Dorsolateral prefrontal cortex (tissue), 122 donors: ENCODE measurements at places on chromosomes 16 and 17.

- no peak for DNase-seq
Measured at GRCh38 chr16:2003231-2003826, 6.3 kb downstream of the ZNF598 start.

DNA sequence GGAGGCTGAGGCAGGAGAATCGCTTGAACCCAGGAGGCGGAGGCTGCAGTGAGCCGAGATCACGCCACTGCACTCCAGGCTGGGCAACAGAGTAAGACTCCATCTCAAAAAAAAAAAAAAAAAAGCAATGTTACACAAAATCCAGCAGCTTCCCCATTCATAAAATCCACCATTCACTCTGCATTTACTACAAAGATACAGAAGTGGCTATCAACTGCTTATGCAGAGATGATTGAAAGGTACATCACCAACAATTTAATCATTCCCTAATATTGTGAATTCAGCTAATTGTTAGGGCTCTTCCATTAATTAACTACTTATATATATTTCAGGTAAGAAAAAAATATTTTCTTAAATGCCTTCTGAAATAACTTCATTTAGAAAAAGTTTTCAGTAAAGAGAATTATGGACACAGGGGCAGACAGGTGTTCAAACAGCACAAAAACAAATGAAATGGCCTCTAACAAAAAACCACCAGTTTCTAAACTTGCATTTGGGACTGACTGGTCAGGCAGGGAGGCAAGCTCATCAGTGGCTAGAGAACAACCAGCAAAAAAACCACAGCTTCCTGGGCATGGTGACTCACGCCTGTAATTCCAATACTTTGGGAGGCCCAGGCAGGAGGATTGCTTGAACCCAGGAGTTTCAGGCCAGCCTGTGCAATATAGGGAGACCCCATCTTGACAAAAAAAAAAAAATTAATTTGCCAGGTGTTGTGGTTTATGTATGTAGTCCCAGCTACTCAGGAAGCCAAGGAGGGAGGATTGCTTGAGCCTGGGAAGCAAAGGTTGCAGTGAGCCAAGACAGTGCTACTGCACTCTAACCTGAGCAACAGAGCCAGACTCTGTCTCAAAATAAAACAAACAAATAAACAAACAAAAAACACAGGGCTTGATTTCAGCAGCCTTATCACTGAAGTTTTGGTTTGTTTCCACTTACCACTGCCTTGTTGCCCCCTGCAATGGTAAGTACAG lies 26.3 kb downstream of the ERN1 start:
- no peak for DNase-seq

DNA sequence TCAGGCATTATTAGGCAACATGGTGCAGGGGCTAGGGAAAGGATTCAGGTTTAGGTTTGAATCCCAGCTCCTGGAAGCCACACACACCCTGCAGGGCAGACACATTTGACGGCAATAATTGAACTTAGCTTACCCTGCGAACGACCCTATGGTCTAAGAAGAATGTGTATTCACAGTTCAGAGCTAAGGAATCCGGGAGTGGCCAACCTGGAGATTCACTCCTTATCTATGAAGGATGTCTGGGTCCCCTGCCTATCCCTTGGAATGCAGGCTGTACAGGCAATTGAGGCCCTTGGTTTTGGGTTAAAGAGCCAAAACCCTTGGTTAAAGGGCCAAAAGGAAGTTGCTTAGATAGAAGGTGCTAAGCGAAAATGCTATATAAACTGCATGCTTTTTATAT lies 2.9 kb upstream of the SYT17 start:
- DNase-seq = no peak

DNA sequence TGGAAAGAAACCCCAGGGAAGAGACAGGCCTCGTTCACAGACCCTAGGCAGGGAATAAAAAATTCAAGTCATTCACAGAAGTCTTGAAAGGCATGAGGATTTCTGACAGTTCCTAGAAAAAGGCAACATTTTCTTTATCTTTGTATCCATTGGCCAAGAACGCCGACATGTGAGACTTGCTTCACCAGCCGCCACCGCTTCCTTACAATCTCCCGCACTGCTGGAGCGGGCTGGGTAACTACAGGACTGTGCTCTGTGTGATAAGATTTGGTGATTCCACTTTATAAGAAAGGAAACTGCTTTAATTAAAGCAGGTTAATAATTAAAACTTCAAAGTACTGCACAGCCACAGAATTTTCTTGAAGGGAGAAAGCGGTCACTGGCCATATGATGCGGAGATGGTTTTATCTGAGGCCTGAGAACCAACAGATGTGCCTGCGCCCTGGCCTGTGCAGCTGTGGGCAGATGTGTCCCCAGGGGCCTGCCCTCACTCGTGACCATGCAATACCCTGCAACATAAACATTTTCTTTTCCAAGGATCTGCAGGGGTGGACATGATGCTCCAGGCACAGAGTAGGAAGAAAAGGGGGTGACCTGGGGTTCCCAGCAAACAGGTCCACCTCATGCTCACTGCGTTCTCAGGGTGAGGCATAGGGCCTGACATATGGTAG lies 13.0 kb upstream of the LGALS3BP start:
- no peak for DNase-seq

DNA sequence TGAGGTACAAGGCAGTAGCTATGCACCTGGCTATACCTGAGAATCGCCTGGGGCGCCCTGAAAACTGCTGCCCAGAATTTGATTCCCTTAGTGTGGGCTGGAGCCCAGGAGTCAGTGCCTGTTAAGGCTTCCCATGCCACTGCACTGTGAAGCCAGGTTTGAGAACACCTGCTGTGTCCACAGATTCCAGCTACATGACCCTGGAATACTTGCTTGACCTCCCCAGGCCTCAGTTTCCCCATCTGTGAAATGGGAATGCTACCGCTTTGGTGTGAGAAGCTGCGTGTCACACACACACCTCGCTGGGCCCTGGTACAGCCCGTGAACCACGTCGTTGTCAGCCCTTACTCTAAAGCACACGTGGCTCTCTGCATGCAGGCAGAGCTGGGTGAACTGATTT lies 271.0 kb downstream of the C16orf95 start:
- DNase-seq = no peak

DNA sequence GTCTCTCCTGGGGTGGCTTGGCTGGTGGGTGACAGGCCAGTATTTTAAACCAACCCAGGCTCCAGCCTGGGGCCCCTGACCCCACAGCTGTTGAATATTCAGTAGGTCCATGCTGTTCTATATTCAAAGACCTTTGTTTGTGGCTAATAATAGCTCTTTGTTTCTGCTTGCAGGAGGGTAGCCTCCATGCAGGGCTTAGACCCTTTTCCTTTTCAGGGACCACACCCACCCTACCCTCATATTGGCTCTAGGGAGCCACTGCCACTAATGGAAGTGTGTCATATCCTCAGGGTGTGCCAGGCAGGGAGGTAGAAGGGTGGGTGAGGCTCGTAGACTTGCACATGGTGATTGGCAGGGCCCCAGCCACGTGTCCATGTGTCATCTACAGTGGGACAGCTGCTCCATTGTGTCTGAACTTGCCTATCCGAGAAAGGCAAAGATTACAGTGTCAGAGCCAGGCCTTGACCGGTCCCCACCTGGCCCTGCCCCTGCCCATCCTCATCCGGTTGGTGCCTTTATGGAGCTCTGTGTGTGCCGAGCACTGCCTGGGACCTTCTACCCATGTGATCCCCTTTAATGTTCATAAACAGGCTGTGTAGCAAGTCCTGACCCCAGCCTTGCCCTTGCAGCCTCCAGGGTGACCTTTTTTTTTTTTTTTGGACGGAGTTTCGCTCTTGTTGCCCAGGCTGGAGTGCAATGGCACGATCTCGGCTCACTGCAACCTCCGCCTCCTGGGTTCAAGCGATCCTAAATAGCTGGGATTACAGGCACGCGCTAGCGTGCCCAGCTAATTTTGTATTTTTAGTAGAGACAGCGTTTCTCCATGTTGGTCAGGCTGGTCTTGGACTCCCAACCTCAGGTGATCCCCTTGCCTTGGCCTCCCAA lies 22.1 kb downstream of the TMC7 start:
- peak; percentile 98 for DNase-seq

DNA sequence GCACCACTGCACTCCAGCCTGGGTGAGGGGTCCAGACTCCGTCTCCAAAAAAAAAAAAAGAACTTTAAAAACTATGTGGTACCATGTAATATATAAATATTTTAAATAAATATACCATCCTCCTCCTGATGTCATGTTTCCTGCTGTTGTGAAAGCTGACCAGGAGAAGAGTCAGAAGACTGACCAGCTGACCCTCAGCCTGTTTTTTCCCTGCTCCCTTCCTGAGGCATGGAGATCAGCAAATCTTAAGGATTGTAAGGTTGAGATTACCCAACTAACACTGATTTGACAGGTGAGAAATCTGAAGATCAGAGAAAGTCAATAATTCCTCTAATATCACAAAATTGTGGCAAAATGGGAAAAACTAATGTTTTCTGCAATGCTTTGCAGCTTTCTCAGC lies 18.1 kb downstream of the NCOR1 start:
- no peak for DNase-seq

DNA sequence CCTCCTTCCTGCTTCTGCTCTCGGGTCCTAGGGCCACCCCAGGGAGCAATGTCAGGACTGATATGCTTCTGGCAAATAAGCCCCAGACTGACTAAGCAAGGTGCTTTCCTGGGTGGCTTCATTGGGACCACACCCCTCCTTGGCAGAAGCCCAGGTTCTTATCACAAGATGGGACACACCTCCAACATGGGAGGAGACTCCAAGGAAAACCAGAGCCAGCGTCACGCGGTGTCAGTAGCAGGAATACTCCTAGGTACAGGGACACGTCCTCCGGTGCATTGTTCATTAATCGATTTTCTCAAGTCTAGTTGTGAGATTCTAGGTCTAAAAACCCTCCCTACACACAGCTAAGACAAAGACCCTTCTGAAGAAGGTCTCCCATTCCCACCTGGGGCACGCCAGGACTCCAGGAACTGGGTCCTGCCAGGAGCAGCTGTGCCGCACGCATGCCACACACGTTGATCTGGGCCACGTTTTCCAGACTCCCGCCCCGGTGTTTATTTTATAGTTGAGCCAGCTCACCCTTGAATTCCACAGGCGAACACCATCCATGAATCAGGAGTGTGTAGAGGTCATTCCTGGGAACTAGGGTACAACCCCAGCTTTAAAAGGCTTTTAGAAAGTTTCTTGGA lies 30.8 kb downstream of the FA2H start:
- DNase-seq = no peak

- DNase-seq = no peak
Measured at GRCh38 chr17:1641065-1641403, 4.5 kb downstream of the SCARF1 start.

- DNase-seq = no peak
Measured at GRCh38 chr17:82439194-82439828, 11.2 kb downstream of the CYBC1 start.

DNA sequence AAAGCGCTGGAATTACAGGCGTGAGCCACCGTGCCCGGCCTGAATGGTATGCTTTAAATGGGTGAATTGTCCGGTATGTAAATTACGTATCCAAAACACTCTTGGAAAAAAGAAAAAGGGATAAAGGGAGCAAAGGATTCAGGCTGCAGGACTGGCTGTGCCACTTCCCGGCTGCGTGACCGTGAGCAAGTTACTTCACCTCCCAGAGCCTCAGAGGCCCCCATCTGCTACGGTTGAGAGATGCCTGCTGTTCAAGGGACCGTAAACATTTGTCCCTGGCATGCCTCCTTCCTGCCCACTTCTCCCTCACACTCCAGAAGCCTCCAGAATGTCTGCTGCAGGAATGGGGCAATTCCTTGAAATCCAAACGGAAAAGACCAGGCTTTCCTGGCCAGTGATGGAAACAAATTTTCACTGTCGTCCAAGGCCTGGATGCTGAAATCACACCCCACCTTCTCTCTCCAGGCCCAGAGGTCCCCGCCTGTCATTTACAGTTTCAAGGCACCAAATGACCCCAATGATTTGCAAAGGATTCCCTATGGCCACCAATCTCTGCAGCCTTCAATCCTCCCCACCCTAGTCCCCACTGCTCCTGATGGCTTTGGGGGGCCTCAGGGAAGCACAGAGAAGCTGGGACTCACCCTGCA lies 22.9 kb upstream of the LITAF start:
- DNase-seq = peak; percentile 60

- no peak for DNase-seq
Measured at GRCh38 chr17:40588552-40588951, 23.3 kb upstream of the CCR7 start.

GRCh38 chr16:19913340-19913645 lies 28.6 kb upstream of the GPRC5B start:
- DNase-seq = no peak

- no peak for DNase-seq
Measured at GRCh38 chr17:80456465-80457235, 19.8 kb downstream of the NPTX1 start.

- DNase-seq = no peak
Measured at GRCh38 chr17:50668838-50669581, 34.3 kb downstream of the ABCC3 start.

GRCh38 chr16:1677339-1677738 lies 740 bp upstream of the JPT2 start:
- no peak for DNase-seq

GRCh38 chr16:55634193-55634592 lies 21.6 kb upstream of the SLC6A2 start:
- no peak for DNase-seq

DNA sequence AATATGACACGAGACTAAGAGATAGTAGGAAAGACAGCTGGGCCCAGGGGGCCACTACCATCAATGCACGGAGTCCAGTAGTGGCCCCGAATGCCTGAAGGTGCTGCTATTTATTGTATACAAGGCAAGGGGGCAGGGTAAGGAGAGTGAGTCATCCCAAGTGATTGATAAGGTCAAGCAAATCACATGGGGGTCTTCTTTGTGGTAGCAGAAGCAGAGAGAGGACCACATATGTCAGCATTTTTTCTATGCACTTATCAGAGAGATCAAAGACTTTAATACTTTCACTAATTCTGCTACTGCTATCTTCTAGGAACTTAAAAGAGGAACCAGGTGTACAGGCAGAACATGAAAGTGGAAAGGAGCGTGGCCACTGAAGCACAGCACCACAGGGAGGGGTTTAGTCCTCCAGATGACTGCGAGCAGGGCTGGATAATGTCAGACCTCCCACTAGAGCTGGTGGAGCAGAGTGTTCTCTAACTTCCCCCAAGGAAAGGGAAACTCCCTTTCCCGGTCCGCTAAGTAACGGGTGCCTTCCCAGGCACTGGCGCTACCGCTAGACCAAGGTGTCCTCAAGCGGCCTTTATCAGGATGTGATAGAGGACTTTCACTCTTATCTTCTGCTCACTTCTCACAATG lies 26.4 kb upstream of the ARL4D start:
- DNase-seq = no peak
